ENCODE measurements at places on chromosomes 1 and 21. TPM values are rescaled to one million over a fixed set of nuclear protein-coding genes. Genes with fewer than 3 reads are reported as not detected.

Gene SHC1
- 148 TPM for total RNA-seq

Gene AK2
- total RNA-seq, result 157 TPM

Gene LCE6A
- total RNA-seq, result not detected

Gene AMPD2
- 32.3 TPM for total RNA-seq

Gene CDC42BPA
- 12.5 TPM for total RNA-seq

Measured in A549 treated with CpdA at 1 μM for 4 hours (cell line).